ENCODE measurements at places on chromosomes 5 and 9.

GRCh38 chr5:138968601-138969000 is 93.5 kb upstream of the LRRTM2 start:
- DNase-seq, result peak; percentile 17

- DNase-seq, result no peak
Observed at GRCh38 chr5:176514244-176514950, 22.8 kb downstream of the RNF44 start.

- DNase-seq, result no peak
Observed at GRCh38 chr9:81530846-81531245, 158.5 kb downstream of the TLE1 start.

DNA sequence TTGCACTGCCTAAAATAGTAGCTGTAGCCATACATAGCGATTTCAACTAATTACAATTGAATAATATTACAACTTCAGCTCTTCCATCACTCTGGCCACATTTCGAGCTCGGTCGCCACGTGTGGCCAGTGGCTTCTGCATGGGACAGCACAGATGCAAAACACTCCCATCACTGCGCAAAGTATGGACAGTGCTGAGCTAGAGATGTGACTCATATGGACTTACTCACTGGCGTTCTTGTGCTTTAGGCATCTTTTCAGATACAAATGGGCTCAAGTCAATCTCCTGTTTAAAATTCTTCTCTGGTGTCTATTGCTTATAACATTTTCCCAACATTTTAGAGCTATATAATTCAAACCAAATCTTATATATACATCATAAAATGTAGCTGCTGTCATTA is 222.7 kb downstream of the ELAVL2 start:
- DNase-seq, result no peak

DNA sequence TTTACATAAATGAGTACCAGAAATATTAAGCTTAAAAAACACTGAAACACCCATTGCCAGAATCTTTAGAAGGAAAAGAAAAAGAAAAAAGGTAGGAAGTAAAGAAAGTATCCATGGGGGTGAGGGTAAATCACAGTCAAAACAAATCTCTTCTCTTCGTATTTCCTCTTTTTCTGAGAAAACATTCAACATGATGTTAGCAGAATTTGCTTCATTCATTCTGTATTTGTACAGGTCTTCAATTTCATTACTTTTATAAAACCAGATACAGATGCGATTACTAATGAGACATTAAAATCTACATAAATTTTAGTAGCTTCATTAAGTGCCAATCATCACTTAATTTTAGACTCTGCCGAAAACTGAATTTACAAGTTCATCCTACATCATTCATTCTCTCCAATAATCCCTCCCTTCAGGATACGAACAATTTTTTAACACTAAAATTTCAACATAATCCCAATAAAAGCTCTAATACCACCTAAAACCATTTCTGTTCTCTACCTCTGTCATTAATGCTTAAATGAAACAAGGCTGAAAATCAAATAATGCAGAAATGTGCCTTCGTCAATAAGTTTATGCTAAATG is 7.0 kb downstream of the NR3C1 start:
- no peak for DNase-seq

DNA sequence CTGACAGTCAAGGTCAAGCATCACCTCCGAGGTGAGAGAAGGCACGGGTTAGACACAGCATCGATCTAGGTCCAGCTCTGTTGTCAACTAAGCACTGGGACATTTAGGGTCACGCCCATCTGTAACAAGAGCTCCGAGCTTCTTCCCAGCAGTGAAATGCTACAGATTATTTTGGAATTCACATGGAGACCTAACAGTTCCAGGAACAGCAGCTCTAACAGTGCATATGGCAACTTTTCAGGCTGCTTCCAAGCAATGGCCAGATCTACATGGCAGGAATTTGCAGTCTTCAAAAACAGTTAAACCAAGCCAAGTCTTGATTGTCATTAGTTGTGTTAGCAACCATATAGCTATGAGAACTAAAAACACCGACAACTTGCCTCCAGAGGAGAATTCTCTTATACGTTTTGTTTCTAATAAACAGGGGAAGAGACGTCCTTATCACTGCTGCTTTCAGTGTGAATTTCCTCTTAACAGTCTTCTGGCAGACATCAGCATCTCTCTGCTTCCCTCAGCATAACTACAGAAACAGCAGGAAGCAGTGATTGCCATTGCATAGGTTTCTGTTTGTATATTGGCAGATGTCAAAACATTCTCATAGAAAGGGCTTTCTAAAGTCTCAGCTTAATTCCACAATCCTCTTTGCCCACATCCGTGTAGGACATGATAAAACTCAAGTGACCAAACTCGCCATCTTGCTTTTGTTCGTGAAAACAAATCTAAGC is 242.1 kb upstream of the DAPK1 start:
- DNase-seq, result no peak

DNA sequence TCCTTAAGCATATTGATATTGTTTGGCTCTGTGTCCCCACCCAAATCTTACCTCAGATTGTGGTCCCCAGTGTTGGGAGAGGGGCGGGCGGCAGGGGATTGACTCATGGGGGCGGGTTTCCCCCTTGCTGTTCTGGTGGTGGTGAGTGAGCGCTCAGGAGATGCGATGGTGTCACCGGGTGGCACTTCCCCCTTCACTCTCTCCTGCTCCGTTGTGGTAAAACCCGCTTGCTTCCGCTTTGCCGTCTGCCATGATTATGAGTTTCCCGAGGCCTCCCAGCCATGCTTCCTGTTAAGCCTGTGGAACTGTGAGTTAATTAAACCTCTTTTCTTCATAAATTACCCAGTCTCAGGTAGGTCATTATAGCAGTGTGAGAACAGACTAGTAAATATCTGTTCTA is 229.1 kb downstream of the IRX2 start:
- DNase-seq, result no peak

GRCh38 chr5:157214861-157215513 is 34.3 kb downstream of the ITK start:
- DNase-seq, result no peak

GRCh38 chr5:143143973-143144372 is 259.5 kb downstream of the NR3C1 start:
- no peak for DNase-seq

DNA sequence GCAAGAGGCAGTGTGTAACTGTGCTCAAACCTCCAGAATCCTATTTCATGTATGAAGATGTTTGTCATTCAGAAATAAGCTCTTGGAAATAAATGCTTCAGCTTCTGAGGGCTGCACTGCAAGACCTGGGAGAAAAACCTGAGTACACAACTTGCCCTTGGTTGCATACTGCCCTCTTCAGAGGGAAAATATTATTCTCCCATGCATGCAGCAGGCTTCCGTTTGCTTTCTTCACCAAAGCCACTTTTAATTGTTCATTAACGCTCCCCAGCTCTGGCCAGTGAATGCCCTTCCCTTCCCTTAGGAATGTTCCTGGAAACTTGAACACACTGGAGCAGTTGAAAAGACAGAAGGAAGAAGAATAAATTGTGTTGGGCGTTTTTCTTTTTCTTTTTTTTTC is 2.5 kb upstream of the WHRN start:
- DNase-seq, result no peak

GRCh38 chr5:122515709-122516431 is 203.8 kb downstream of the SNCAIP start:
- DNase-seq, result no peak

GRCh38 chr9:113646946-113647914 is 183.7 kb downstream of the RGS3 start:
- DNase-seq, result no peak

DNA sequence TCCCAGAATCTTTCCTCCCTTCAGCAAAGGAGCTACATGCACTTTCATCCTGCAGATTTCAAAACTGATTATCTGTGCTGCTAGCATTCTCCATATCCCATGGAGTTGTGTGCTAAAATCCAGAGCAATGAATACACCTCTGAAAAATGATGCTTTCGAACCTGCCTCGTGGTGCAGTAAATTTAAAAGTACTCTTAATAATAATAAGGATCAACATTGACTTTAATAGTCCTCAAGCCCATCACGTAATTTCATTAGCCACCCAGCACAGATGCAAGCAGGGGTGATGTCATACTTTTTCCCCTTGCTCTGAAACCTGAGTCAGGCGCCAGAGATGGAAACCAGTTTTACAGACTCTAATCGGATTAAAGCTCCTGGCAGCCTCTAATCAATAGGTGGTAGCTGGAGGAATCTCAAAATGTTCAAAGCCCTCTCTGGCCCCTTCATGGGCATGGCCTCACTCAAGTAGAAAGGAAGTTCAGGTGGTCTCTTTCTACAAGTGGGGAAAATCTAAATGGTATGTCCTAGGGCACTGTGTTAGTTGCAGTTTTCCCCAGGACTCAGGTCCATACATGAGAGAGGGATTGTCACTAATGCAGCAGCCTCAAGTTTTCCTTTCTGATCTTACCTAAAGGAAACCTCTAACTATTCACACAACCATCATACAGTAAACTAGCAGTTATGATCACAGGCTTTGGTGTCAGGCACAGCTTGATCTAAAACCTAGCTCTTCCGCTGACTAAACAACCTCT is 221.6 kb upstream of the SLC30A5 start:
- DNase-seq, result no peak

- DNase-seq, result no peak
Observed at GRCh38 chr5:75439276-75439675, 72.2 kb downstream of the CERT1 start.

DNA sequence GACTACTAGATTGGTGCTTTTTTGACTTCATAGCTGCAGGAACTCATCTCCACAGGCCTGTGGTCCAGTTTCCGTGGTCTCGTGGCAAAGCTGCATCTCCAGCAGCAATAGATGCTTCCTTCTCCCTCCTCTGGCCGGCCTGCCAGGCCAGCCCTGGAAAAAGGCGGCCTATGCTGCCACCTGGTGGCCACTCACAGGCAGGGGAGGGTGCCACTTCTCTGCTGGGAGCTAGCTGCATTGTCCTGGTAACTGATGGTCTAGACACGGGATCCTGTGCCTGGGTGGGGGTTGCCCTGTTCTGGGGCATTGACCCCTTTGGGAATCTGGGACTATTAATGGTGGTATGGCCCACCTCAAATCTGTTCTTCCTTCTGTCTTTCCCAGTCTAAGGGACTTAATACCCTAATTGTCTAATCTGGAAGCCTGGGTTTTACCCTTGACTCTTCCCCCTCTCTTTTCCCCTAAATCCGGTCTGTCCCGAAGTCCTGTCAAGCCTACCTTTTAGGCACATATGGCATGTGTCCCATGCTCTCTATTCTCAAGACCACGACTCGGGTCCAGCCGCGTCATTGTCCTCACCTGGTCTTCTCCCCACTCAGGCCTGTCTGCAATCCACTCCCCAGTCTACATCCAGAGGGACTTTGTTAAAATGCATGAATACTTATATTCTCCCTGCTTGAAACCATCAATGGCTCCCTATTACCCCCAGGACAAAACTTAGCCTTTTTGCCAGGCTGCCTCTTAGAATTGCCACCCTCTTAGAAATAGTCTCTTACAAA is 20.1 kb upstream of the PTGS1 start:
- DNase-seq, result no peak

DNA sequence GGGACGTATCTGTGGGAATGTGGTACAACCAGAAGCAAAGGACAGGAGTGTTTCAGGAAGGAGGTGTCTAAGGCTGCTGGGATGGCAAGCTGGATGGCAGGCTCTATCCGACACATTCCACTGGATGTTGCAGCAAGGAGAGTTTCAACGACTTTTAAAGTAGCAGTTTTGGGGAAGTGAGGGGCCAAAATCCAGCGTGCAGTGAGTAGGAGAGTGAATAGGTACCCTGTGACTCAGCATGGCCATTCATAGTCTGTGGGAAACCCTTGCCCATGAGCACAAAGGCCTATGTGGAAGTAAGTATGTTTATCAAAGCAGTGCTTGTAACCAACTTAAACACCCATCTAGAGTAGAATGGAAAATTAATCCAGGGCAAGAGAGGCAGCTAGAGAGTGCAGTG is 664.7 kb downstream of the ACTL7B start:
- no peak for DNase-seq

DNA sequence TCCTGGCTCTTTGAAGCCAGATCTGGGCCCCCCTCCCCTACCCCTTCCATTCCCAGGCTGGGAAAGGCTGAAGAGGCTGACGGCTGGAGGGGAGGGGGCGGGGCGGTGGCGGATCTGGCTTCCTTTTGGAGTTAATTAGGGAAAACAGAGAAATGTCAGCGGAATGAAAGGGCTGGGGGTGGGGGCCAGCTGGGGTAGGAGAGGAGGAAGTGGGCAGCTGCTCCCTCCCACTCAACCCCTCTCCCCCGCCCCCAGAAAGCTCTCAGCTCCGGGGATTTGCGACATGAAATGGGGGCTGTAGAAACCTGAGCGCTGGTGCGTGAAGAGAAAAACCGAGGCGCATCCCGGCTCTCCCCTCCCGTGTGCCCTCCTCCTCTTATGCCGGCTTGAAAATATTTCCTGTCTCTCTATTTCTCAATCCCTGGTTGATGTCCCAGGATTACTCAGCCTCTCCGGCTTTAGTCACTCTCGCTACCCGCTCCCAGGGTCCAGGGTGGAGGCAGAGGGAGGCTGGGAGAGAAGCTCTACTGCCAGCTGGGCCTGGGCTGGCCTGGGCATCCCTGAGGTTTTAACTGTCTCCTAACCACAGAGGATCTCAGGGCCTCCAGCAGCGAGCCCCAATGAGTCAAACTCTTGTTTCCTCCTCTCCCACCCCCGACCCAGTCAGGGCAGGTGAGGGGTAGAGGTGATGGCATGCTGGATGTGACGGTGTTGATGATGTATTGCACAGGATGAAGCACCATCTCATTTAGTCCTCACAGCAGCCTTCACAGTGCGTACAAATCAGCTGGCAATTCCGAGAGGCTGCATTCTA is 20.1 kb downstream of the PCDHGC5 start:
- DNase-seq, result peak; percentile 91

GRCh38 chr5:148397968-148398595 is 14.3 kb downstream of the FBXO38 start:
- no peak for DNase-seq

GRCh38 chr5:37005946-37006540 is 129.5 kb downstream of the NIPBL start:
- no peak for DNase-seq

DNA sequence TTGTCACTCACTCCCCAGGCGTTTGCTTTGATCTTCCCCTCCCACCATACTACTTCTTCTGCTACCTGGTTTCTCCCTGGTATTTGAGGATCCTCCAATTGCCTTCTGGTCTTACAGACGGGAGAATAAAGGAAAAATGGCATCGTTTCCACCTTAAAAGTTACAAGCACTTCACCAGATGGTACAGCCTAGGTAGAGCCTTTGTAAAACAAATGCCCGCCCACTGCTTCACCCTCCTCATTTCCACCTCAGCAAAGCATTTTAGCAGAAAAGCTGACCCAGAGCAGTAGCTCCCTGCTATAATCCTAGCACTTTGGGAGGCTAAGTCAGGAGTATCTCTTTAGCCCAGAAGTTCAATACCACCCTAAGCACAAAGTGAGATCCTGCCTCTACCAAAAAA is 5.1 kb upstream of the ANXA2R start:
- DNase-seq, result no peak

GRCh38 chr9:38680837-38681445 is 39.0 kb downstream of the FAM240B start:
- DNase-seq, result no peak
